ENCODE measurements at places on chromosomes 5 and 9.

GRCh38 chr5:87400305-87400899 lies 12.3 kb downstream of the CCNH start:
- DNase-seq: no peak

GRCh38 chr5:159047086-159047485 lies 52.6 kb downstream of the EBF1 start:
- no peak for DNase-seq

DNA sequence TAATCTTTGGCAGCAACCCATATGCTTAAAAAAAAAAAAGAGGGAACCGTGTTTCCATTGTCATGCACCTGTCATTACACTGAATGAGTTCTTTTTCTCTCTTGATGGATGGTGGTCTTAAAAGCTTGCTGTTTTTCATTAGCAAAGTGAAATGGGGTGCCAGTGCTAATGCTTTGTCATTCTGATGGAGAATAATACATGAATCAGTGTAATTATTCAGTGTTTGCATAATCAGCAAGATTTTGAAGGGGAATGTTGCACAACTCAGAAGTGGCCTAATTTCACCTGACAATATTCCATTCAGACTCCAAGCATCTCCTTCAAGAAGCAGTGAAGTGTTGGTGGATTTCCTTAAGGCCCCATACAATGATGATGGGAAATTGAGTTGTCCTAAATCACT lies 38.1 kb downstream of the MAP1B start:
- DNase-seq: no peak

DNA sequence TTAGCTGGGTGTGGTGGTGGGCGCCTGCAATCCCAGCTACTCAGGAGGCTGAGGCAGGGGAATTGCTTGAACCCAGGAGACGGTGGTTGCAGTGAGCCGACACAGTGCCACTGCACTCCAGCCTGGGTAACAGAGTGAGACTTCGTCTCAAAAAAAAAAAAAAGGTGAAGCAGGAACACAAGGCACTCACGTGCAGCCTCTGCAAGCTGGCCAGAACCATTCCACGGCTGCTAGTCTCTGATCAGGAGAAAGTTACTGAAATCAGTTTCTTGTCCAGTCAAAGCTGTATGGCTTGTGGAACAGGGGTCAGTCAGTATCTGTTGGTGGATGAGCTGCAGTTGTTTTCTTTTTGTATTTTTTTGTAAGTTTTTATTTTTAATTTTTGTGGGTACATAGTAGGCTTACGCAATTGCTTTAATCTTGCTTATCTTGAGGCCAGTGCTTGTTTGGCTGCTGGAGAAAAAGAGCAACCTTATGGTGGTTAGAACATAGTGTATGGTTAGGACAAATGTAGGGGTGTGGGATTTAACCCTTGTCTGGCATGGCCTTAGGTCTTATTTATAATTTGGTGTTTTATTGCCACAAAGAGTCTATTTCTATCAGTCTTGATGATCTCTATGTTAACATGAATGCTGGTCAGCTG lies 32.7 kb upstream of the GTF2H2C start:
- DNase-seq: no peak
